Right forelimb (tissue), 1 donor: ENCODE measurements at places on chromosomes 3 and 15.

DNA sequence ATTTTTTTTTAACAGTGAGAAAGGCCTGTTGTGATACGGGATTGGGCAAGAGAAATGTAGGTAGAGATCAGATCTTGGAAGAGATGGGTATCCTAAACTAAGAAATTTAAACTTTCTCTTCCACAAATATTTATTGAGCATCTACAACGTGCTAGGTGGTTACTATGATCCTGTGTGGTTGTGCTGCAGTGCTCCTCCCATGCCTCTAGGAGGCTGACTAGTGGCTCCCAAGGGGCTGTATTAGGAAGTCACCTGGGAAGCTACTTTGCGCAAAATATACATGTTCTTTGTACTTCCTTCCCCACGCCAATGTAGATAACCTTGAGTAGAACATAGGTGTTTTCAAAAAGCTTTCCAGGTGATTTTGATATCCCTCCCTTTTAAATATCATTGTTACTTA is 27.2 kb downstream of the USP3 start:
- no peak for DNase-seq

DNA sequence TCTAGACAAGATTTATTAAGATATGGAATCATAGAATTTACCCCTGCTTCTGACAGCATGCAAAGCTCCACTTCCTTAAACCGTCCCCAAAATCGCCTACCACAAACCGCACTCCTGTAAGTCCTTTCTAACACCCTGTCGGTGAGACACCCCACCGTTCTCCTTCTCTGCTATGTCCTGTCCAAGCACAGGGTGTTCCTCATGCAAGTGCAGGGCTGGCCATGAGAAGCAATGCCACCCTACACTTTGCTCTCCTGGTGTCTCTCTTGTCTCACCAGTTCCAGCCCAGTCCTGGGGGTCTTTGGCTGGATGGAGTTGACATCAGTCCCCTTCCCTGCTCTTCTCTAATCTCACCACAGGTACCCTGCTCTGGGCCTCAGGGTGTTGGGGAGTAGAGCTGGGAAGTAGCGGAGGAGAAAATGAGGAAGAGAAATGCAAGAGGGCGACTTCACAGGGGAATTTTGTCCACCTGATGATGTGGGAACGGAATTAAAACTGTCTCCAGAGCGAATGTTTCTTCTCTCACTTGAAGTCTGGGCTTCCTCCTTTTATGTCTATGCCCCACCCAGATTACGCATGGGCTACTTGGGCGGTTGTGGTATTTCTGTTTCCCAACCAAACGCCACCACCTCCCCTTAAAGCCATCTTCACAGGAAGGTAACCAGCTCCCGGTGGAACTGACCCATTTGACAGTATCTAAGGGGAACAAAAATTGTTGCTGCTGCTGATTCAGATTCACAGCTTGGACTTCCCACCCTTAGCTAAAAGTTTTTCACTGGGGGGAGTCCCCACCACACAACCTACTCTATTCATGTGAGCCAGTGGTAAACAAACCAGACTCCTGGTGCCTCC is 49.9 kb downstream of the CASR start:
- no peak for DNase-seq

- no peak for DNase-seq
These were observed 79.3 kb downstream of the NEK10 start for GRCh38 chr3:27289769-27290413.

DNA sequence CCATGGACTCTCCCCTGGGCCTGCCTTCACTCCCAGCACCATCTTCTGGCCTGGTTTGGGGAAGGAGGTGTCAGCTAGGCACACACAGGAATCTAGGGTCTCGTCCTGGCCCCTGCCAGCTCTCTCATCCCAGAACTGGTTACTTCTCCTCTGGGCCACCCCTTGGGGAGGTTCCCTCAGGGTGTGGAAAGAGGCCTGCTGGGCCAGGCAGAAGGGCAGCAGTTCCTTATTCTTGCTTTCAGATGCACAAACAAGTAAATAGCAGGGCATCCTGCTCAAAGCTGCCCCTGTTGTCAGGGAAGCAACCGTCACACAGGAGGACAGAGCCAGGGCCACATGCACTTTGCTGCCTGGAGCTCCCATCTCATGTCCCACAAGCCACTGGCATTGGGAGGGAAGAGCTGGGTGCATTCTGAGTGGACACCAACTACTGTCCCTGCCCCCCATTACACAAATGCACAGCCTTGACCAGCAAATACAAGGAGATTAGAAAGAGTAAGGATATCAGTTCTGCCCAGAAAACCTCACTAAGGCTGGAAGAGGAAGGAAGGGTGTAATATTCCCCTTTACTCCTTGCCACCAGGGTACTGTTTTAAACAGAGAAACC is 108.8 kb upstream of the HACD2 start:
- no peak for DNase-seq

- DNase-seq: no peak
These were observed 36.2 kb downstream of the CHSY1 start for GRCh38 chr15:101215681-101216080.

DNA sequence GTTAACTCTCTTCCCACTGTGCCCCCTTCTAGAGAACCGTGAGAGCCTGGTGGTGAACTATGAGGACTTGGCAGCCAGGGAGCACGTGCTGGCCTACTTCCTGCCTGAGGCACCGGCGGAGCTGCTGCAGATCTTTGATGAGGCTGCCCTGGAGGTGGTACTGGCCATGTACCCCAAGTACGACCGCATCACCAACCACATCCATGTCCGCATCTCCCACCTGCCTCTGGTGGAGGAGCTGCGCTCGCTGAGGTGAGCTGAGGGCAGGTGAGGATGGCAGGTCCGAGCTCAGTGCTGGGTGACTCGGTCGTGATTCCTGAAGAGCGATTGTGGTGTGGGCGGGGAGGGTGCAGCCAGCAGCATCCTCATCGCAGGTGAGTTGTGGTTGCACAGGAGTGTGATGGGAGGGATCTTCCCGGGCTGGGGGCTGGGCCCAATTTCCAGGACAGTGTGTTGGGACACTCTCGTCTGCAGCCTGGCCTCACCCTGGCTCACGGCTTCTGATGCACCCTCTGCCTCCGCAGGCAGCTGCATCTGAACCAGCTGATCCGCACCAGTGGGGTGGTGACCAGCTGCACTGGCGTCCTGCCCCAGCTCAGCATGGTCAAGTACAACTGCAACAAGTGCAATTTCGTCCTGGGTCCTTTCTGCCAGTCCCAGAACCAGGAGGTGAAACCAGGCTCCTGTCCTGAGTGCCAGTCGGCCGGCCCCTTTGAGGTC is 8.0 kb downstream of the MCM2 start:
- no peak for DNase-seq

DNA sequence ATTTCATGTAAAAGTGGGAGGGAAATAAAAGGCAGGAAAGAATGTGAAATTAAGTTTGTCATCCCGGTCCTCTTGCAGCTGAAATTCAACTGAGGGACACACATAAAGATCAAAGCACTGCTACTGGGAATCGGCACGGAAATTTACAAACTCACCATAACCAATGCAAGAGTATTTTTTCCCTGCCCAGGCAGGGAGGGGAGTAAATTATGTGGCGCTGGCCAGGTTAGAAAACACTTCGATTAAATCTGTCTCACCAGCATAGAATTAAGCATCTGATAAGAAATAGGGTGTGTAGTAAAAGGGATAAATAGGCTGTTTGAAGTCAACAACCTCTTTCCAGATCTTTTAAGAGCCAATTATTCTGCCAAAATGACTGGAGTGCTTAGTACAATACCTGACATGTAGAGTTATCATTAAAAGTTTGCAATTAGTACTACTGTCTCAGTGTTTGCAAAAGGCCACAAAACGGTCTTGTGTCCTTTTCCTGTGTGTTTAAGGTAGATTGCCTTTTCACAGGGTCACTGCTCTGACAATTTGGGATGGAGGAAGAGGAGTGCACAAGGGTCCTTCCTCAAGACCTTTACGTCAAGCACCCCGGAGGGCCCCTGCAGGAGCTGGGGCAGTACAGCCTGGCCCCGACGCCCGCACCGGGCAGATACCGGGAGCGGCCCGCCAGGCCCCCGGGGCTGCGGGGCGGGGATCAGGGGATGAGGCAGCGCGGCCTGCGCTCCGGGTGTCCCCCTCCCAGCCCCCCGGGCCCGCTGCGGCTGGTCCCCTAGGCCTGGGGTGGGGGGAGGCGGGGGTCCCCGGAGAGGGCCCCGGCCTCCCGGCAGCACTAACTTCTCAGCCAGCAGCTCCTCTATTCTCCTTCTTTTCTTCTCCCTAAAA is 651 bp downstream of the UBA3 start:
- peak; percentile 61 for DNase-seq

DNA sequence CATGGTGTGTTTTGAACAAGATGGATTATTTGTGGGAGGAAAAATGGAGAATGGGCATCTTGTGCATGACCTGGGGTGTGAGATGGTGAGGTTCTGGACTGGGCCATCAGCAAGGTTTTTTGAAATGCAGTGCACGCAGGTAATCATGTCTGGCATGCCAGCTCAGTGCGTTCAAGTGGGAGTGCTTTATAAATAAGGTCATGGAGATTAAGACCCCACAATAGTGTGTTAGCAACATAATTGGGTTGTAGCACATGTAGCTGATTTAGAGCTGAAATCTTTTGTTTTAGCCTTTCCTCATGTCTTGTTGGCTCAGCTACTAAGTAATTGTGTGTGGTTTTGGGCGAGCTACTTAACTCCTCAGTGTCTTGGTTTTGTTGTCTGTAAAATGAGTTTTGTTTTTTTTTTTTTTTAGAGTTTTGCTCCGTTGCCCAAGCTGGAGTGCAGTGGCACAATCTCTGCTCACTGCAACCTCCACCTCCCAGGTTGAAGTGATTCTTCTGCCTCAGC is 3.9 kb upstream of the CACNA1D start:
- no peak for DNase-seq

- no peak for DNase-seq
These were observed 141.0 kb downstream of the CHDH start for GRCh38 chr3:53705024-53705745.

GRCh38 chr15:74134387-74135027 is 4.1 kb downstream of the ISLR2 start:
- peak; percentile 64 for DNase-seq

- DNase-seq: no peak
These were observed 311.4 kb upstream of the NR2F2 start for GRCh38 chr15:96019114-96019513.

- DNase-seq: no peak
These were observed 2.2 kb upstream of the ITIH3 start for GRCh38 chr3:52792413-52792812.

- no peak for DNase-seq
These were observed 5.7 kb downstream of the SUCLG2 start for GRCh38 chr3:67648701-67649100.

DNA sequence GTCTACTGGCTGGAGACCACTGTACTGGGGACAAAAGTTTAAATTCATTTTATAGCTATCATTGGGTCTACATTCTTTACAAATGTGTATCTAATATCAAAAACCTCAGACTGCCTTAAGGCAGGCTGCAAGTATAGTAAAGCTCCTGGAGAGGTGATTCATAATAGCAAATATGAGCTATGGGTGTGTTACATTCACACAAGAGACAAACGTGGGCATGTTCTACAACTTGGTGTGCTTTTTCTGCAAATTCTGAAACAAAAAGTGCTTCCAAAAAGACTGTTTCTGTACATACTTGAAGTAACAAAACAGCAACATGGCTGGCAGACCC is 1101.4 kb downstream of the ROBO1 start:
- no peak for DNase-seq

- no peak for DNase-seq
These were observed 3.1 kb downstream of the RPSA start for GRCh38 chr3:39409514-39410136.

DNA sequence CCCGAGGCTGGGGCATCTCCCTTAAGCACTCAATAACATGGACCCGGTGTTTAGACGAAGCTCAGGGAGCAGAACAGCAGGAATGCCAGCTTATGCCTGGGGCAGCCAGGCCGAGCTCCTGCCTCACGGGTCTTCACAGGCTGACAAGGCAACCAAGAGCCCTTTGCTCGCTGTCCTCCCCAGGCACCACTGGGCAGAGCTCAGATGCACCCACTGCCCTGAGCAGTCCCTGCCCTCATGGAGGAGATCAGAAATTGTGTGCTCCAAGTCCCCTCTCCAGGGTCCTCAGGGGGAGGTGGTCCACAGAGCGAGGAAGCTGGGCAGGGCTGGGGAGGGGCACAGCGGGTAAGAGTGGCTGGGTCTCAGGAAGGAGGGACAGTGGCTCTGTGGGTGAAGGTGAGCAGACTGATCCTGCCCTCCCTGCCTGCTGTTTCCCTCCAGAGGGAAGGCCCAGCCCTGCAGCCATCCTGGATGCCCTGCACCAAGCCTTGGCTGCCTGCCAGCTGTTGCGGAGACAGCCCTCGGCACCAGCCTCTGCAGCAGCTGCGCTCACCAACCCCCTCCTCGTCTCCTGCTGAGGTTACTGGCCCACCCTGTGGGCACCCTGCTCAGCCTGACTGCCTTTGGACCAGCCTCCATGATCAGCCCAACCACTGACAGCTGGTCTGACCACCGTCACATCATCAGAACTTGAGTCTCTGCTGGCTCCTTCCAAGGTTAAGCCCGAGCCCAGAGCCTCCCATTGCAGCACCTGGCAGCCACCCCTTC is 21.1 kb upstream of the GP9 start:
- DNase-seq: no peak

GRCh38 chr15:100500226-100500990 is 28.3 kb downstream of the CERS3 start:
- no peak for DNase-seq
